ENCODE measurements at places on chromosomes 16 and 17. TPM values are rescaled to one million over a fixed set of nuclear protein-coding genes. Genes with fewer than 3 reads are reported as not detected.

Gene NTN3
- total RNA-seq: not detected

Gene KRTAP2-3
- total RNA-seq: not detected

Gene TMED6
- total RNA-seq: not detected

Gene TBC1D3D
- 0.18 TPM for total RNA-seq

Gene USP43
- not detected for total RNA-seq

Gene CEMP1
- total RNA-seq: not detected

Gene ZSCAN10
- total RNA-seq: not detected

Gene C17orf78
- total RNA-seq: not detected

Gene ZNF287
- 8.7 TPM for total RNA-seq

Gene EFNB3
- 7.0 TPM for total RNA-seq

Gene KRTAP9-2
- total RNA-seq: not detected

Gene C17orf113
- 0.18 TPM for total RNA-seq

Gene NTN1
- total RNA-seq: not detected

Gene ZFP90
- 12.5 TPM for total RNA-seq

Gene RNF40
- 58.8 TPM for total RNA-seq

Gene OXLD1
- total RNA-seq: 55.6 TPM

Gene BEAN1
- 5.6 TPM for total RNA-seq

Gene KREMEN2
- not detected for total RNA-seq

Gene ARL5C
- not detected for total RNA-seq

Gene PRKCB
- total RNA-seq: not detected

Gene EME1
- total RNA-seq: 5.6 TPM

Gene ZNF750
- not detected for total RNA-seq

Gene C16orf96
- not detected for total RNA-seq

Gene SCIMP
- not detected for total RNA-seq

Gene SYNGR3
- total RNA-seq: 6.6 TPM

Gene RAP1GAP2
- 0.81 TPM for total RNA-seq

Gene DERL2
- 21.3 TPM for total RNA-seq

Gene CRYBA1
- not detected for total RNA-seq

Gene CACNG1
- not detected for total RNA-seq

Gene SLC16A5
- 4.4 TPM for total RNA-seq

Gene LITAFD
- not detected for total RNA-seq

Gene PYY
- not detected for total RNA-seq

Gene APOH
- total RNA-seq: not detected

Gene GLP2R
- not detected for total RNA-seq

Gene KCNH4
- not detected for total RNA-seq

Gene CNEP1R1
- 74.4 TPM for total RNA-seq

Gene ADAD2
- total RNA-seq: not detected

Gene EVI2B
- total RNA-seq: 0.18 TPM

Gene MPDU1
- 156 TPM for total RNA-seq

Gene PLA2G10
- not detected for total RNA-seq

Gene ZNF213
- 3.9 TPM for total RNA-seq
